ENCODE measurements at places on chromosomes 2 and 18.

- no peak for DNase-seq
Measured at GRCh38 chr2:102050854-102051391, 59.2 kb downstream of the IL1R2 start.

- no peak for DNase-seq
Measured at GRCh38 chr18:50849419-50849821, 29.5 kb upstream of the ME2 start.

DNA sequence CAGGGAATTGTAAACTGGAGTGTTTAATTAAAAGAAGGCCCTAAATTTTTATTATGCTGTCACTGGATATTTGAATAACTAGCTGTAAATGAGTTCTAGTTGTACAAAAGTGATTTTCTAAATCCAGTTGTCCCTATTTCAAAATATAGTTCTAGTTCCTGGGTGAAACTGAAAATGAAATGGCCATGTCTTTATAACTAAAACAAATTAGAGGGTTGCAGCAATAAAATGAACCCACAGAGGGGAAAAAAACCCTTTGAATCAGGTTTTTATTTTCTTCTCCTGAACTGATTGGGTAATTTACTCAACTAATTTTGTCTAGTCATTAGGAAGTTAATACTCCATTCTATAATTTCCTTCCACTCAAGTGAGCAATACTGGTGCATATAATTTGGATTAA, 55.6 kb upstream of the MAP4K3 start:
- DNase-seq = no peak

DNA sequence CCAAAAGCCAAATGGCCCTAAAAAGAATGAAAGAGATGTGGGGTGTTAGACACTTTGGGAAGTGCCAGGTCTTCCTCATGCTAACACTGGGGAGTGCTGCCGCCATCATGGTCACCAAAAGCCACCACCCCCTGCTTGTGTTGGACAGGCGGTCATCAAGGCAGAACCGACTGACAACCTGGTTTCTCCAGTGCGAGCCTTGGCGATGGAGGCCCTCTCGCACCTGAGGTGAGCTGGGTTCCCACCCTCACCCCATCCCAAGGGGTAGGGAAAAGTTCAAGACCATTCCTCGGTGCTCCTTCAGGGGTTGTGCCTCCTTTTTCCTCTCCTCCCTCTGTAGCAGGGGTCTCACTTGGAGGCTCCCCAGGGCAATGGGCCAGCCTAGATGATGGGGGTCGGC, 33.6 kb downstream of the MROH2A start:
- no peak for DNase-seq

DNA sequence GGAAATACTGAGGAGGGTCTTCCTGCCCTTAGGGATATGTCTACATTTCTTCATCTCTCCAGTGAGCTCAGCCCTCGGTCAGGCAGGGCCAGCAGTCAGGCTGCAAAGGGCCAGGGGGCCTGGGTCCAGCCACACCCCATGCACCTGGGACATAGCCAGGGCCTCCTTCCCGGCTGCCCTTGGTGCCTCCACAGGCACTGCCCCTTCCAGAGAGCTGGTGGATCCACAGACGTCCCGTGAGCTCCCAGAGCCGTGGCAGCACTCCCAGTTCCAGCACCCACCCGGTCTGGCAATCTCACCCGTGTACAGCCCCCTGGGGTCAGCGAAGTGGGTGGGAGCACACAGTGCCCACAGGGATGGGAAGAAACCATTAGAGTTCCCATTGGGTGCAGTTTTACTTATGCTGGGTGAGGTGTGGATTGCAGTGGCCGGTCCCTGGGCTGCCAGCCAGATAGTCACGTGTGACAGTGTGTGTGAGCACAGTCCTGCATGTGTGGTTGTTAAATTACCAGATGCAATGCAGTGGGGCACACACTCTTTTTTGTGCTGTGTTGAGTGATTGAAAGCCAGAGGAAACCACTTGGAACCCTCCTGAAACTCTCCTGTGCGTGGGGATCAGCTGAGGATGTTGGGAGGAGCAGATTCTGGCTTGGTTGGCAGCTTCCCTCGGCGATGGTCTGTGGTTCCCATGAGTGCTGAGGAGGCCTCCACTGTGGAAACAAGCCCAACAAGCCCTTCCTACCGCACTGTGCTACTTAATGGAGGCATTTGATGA, 131.0 kb downstream of the SNTG2 start:
- DNase-seq = no peak

- no peak for DNase-seq
Measured at GRCh38 chr2:43191947-43192516, 34.4 kb downstream of the ZFP36L2 start.

DNA sequence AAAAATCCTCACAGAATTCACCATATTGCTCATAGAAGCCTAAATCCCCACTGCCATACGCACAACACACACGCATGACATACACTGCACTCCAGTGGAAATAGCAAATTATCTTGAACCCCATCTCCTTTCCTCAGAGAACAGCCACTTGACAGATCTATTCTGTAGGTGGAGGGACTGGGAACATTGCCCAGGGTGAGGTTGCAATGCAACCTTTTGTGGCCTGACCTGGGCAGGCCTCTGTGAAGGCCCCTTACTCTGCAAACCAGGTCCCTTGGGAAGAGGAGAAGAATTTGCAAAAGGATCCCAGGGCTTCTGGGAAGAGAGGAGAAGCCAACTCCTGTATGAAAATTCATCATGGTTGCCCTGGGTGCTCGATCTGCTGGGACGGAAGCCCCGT, 51.9 kb downstream of the SDC1 start:
- DNase-seq = no peak

DNA sequence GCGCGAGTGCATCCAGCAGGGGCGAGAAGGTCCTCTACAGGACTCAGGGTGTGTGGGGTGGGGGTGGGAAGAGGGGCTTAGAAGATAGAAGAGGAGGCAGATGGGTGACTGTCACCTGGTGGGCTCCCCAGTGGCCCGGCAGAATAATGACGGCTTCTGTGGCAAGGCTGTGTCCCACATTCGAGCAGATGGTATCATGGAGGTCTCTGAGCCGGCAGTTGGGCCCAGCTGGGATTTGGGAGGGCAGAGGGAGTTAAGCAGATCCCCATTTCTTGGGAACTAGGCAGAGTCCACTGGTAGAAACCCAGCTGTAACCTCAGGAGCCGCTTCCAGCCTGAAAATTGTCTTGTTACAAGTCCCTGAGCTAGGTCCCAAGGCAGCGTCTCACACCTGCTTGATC, 28.4 kb upstream of the DTNB start:
- no peak for DNase-seq

- DNase-seq = no peak
Measured at GRCh38 chr2:239558661-239559060, 157.8 kb upstream of the HDAC4 start.

GRCh38 chr18:45359275-45360009, 255.8 kb upstream of the SLC14A2 start:
- no peak for DNase-seq

GRCh38 chr2:12341920-12342319, 374.8 kb upstream of the TRIB2 start:
- DNase-seq = no peak

- no peak for DNase-seq
Measured at GRCh38 chr2:154551649-154552048, 146.8 kb upstream of the KCNJ3 start.

DNA sequence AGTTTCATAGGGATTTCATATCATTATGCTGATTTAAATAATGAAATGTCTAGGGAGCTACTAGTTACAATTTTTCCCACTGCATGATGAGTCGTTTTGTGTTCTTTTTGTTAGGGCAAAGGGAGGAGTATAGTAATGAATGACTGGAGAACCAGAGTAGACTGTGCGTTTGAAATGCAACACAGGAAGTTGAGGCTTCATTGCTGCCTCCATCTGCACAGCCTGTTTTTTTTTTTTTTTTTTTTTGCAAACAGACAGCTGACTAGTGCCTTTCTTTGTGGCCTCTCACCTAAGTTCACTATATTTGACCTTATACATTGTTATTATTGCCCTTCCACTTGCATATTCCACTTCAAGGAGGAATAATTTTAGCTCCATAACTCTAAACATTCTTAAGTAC, 286.7 kb upstream of the LRRTM1 start:
- DNase-seq = no peak

DNA sequence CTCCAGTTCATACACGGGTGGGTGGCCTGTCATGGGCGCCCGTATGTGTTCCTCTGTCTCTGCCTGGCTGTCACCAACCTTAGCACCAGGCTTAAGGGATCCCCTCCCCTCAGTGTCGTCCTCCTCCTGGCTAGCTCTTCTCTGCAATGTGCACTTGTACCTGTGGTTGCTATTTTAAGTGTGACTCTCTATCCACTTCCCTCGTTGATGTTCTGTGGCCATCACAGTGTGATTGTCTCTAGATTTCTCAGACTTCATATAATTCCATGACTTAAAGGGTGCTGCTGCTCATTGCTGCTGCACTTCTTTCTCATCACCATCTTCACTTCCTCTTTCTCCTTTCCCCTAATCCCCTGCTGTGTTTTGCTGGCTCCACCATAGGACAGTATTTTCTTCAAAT, 143.4 kb downstream of the EML6 start:
- no peak for DNase-seq

DNA sequence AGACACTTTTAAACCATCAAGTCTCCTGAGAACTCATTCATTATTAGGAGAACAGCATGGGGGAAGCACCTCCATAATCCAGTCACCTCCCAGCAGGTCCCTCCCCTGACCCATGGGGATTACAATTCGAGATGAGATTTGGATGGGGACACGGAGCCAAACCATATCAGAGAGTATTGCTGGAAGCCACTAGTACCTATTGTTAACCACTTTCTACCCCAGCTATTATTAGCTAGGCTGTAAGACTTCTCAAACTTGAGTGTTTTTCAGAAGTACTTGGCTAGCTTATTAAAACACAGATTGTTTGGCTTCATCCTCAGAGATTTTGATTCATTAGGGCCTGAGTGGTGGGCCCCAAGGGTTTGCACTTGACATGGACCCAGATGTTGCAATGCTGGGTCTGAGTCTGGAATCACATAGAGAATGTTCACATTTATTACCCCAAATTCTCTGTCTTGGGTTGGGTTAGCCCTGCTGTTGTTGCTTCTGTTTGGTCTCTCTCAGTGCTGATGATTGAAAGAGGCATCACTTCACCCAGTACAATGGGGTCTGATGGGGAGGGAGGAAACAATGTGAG, 506.9 kb downstream of the DPP10 start:
- no peak for DNase-seq

GRCh38 chr2:182946958-182947369, 80.5 kb upstream of the FRZB start:
- no peak for DNase-seq

DNA sequence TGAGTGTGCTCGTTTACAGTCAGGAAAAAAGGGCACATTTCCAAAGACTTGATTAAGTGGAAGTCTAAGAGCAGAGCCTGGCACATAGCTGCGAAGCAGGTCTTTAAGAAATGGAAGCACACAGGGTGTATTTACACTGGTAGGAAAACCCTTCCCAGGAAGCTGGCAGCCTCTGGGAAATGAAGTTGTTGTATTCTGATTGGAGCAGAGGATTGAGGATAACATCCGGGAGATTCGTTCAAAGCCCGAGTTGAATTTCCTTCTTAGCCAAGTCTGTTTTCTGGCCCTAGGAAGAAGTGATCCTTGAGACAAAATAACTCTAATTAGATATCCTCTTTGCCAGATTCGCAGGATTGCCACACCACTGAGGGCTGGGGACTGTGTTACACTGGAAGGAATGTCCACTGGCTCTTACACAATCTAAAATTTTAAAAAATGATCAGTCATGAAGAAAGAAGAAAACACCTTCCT, 75.9 kb downstream of the ITGB1BP1 start:
- no peak for DNase-seq

DNA sequence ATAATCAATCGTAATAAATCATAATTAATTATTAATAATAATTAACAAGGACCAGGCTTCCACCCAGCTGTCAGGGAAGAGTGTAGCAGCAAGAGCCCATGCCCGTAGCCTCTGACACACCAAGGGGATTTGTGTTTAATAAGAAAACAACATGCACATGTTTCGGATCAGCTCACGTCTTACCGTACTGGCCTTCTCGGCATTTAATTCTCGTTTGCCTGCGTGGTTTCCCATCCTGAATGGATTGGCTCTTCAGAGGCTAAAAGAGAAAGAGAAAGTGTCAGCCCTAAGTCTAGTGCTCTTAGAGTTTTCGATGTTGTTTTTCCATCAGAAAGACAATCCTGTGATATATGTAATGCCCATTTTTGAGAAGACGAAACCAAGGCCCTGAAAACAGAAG, 27.6 kb downstream of the MBP start:
- no peak for DNase-seq

DNA sequence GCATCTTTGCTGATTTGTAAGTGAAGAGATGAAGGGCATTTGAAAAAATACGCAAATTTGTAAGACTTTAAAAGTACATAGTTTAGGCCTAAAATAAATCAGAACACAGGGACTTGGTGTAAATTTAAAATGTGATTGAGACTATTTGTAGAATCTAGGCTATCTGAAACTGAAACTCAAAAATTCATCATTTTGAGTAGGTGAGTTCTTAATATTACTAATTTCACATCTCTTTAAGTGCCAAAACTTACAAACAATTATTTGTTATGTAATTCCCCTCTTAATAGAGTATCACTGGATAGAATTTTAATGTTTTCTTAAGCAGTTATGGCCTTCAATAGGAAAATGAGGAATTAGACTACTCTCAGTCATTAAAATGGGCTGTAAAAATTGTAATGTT, 14.0 kb upstream of the HRH4 start:
- no peak for DNase-seq

GRCh38 chr2:18803141-18803939, 214.0 kb upstream of the NT5C1B start:
- DNase-seq = no peak

DNA sequence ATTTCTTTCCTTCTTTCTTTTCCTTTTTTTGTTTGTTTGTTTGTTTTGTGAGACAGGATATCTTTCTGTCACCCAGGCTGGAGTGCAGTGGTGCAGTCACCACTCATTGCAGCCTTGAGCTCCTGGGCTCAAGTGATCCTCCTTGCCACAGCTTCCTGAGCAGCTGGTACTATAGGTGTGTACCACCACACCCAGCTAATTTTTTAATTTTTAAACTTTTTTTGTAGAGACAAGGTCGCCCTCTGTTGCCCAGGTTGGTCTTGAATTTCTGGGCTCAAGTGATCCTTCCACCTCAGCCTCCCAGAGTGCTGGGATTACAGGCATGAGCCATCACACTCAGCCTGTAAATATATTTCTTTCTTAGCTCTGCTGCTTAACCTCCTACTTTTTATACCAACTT, 83.4 kb upstream of the CYP20A1 start:
- no peak for DNase-seq

DNA sequence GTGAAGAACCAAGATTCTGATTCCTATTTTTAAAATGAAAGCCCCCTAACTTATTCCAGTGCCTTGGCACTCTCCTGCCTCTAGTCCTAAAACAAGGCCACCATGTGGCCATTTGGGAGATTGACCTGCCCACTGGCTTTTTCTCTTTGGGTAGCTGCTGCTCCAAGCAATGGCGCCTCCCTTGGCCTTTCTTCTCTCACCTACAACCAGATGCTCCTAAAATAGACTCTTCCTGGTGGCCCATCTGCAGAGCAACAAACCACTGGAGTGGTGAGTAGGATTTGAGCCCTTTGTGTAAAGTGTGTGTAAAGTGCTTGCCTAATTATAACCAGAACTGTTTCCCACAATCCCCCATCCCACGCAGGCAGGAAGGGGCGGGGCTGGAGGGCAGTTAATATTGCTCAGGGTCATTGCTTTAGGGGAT, 114.2 kb downstream of the FHOD3 start:
- DNase-seq = no peak
